ENCODE measurements at places on chromosomes 1 and 21. TPM values are rescaled to one million over a fixed set of nuclear protein-coding genes. Genes with fewer than 3 reads are reported as not detected.

The SLAMF7 gene
- total RNA-seq, result not detected

The RCSD1 gene
- total RNA-seq, result 0.64 TPM

The PRRX1 gene
- total RNA-seq, result 203 TPM

The TMPRSS3 gene
- not detected for total RNA-seq

The OLFML3 gene
- 134 TPM for total RNA-seq

The IL6R gene
- 11.6 TPM for total RNA-seq

The OR2T35 gene
- total RNA-seq, result not detected

The HES3 gene
- total RNA-seq, result not detected

The EDN2 gene
- not detected for total RNA-seq

The AKR7A2 gene
- total RNA-seq, result 57.3 TPM

The NUP210L gene
- not detected for total RNA-seq
